Right ventricle myocardium superior (tissue), 1 donor: ENCODE measurements at places on chromosomes 16 and 17.

DNA sequence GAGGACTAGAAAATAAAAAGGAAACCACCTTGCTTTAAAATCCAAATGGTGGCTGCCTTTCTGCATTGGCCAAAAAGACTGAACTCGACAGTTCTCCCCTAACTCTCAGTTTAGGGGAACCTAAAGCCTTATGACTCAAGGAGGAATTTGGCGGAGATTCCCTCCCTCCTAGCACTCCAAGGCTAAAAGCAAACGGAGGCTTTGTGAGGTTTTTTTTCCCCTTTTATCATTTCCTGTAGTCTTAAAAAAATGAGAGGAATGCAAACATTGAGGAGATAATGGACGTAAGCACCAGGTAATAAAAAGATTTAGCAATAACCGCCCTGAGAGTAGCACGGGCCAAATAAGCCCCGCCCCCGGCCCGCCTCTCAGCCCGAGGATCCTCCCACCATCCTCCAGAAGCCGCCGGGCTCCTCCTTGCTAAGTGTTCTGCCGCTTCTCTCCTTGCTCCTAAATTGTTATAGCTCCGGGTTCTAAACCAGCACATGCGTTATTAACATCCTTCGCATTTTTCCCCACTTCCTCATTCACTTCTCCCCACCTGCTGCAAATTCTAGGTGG lies 5.8 kb upstream of the KIFC3 start:
- peak; percentile 87 for DNase-seq

- DNase-seq, result no peak
These were observed 15.5 kb upstream of the SALL1 start for GRCh38 chr16:51166541-51166940.

DNA sequence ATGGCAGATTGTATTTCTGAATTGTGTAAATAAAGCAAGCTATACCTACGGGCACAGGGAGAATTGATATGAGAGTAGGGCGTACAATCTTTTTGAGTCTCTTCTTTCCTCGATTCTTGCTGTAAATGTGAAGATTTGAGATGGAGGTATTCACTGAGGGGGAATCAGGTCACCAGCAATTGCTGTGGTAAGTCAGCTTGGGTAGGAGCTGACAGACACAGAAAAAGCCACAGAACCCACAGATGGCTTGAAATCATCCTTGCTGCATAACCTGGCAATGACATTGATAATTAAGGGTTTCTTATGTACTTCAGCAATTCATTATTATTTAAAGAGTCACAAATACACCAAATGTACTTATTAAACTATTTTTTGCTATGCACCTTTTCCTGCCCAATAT lies 164.2 kb downstream of the CNTNAP4 start:
- DNase-seq, result no peak

DNA sequence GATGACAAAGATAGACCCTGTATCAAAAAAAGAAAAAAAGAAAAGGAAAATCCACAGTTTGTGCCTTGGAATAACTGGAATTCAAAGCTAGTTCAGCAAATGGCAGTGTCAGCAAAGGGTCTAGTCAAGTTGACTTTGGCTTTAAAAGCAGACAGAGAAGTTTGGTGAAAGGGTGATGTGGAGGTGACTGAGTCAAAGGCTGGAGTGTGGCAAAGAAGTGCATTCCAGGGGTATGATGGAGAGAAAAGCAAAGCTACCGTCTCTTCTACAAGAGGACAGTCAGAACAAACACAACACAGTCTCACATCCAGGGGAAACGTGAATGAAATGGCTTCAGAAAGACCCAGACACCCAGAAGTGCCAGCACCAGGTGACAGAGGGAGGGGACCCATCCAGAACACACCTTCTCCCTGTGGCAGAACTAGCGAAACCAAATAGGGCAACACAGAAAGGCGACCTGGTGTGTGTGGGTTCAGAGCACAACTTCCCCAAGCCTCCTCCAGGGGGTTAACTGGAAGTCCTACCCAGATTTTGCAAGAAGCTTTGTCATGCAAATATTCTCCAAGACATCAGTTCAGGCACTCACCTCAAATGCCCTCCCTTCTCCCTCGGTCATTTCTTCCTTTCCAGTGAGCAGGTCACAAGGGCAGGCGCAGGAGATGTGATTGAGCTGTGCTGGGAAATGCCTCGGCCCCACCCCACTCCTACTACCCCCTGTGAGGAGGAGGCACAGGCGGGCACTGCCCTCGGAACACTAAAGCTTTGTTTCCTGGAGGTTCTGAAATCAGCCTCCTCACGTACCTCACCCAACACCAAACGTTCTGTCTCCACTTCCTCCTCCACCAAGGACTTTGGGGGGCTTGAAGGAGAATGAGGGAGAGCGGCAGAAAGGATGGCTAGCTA lies 481.9 kb downstream of the SOX9 start:
- DNase-seq, result no peak

- DNase-seq, result peak; percentile 61
These were observed 3.0 kb upstream of the CHD3 start for GRCh38 chr17:7885367-7886226.

- no peak for DNase-seq
These were observed 6.2 kb downstream of the RPS6KB1 start for GRCh38 chr17:59899099-59899498.
